GM18507 (cell line): ENCODE measurements at places on chromosomes 1 and 21.

DNA sequence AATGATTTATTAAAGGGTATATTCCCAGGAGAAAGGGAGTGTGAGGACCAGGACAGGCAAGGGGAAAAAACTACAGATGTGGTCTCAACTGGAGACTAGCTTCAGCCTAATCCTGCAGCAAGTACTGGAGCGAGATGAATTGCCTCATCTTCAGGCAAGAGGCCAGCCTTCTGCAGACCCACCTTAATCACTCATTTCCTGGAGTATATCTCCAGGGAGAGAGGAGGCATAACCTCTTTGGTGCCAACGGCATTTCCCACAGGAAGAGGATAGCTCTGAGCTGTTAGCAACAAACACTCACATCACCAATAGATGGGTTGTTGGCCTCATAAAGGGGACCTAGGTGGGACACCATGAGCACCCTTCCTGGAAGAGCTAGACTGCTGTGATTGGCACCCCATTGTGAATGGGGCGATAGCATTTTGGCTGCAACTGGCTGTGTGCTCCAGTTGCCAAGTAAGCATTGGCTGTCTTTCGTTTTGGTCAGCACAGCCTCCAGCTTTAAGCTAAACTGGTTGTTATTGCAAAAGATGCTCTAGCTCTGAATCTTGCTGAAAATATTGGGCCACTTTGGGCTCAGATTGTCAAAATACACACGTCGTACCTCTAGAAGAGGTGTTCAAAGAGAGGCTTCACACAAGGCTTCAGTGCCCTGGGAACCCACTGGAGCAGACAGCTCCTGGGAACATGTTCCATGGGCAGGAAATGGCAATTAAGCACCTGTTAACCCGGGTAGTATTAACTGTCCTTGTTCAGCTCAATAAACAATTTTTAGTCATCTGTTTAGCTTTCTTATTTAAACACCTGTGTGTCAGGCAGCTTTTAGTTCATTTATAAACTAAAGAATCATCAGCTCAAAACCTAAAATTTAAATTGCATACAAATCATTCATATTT is 314.8 kb upstream of the C1orf87 start:
- no peak for DNase-seq

DNA sequence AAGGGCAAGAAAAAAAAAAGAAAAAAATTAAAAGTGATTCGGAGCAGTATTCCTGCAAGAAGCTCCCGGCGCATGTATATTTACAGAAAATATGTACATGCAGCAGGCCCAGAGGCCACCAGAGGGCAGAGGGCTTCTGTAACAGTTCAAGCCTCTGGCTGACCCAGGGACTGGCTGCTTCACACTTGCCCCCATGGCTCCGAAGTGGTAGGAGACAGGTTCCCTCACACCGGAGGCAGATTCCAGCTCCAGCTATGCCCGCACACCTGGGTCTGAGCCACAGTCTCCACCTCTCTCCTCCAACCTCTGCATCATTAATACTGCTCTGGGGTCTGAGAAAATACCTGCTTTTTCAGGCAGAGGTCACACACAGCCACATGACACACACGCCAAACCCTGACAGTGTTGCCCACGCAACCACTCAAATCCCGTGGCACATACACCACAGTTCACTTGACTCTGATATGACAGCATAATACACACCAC is 2.2 kb upstream of the ARHGAP30 start:
- no peak for DNase-seq

- no peak for DNase-seq
Observed at GRCh38 chr21:23837564-23837963, 1769.7 kb downstream of the MRPL39 start.

DNA sequence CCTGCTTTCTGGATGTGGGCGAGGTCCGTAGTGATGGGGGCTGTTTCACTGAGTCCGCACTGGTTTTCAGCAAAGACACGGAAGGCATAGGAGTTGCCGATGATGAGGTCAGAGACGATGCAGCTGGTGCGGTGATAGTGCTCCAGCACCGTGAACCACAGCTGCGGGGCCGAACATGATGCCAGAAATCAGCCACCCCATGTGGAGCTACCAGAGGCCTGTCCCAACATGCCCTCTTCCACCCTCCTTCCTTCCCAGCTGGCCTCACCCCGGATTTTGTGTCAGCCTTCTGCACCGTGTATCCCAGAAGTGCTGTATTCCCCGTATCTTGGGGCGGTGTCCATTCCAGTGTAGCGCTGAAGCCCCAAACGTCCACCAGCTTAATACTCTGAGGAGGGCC is 10.0 kb downstream of the MYBPHL start:
- DNase-seq, result no peak

- no peak for DNase-seq
Observed at GRCh38 chr1:203091761-203092330, 6.0 kb upstream of the MYOG start.

- no peak for DNase-seq
Observed at GRCh38 chr1:154006136-154006535, 15.6 kb downstream of the RPS27 start.

GRCh38 chr1:100445565-100445964 is 92.4 kb upstream of the GPR88 start:
- no peak for DNase-seq

DNA sequence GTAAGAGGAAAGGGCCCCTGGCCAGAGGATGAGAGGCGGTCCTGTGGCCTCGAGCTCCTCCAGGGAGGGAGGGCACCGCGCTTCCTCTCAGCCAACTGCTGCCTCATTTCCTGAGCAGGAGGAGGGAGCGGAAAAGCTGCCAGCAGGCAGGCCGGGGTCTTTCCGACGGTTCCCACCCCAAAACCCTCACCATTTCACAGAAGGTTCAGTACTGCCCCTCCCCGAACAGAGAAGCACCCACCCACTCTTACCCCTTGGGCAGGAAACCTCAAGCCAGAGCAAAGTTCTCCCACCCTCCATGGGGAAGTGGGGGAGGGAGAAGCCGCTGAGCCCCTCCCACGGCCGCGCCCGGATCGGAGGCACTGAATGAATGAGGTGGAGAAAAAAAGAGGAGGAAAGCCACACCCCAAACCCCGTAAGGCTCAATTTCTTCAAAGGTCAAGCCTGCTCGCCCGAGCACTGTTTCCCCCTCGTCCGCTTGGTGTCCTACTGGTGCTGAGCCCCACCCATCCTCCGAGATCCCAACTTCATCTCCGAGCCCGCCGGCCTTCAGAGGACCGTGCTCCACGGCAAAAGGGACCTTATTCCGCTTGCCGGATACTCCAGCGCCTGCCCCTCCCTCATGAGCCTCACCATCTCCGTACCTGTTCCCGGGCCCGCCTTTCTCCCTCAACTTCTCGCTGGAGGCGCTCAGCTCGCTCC is 9.4 kb downstream of the TPM3 start:
- DNase-seq, result peak; percentile 29

DNA sequence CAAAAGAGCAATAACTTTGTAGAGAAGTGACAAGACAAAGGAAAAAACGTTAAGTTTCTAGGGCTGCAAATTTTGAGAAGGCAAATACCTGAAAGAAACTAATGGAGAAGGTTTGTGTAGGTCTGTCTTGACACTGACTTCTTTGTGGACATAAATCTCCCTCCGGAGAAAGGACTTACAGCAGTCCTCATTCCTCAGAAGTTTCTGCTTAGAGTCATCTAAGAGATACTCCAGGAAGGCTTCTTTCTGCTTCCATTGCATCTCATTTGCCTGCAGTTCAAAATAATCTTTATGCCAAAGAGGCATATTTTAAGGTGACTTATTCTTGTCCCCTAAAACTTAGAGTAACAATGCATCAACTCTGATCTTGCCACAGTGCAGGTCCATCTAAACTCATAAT is 4.4 kb upstream of the C4BPB start:
- DNase-seq, result no peak

- DNase-seq, result no peak
Observed at GRCh38 chr1:115175596-115175995, 86.3 kb upstream of the TSPAN2 start.

GRCh38 chr1:1274299-1274930 is 761 bp upstream of the UBE2J2 start:
- DNase-seq, result no peak

DNA sequence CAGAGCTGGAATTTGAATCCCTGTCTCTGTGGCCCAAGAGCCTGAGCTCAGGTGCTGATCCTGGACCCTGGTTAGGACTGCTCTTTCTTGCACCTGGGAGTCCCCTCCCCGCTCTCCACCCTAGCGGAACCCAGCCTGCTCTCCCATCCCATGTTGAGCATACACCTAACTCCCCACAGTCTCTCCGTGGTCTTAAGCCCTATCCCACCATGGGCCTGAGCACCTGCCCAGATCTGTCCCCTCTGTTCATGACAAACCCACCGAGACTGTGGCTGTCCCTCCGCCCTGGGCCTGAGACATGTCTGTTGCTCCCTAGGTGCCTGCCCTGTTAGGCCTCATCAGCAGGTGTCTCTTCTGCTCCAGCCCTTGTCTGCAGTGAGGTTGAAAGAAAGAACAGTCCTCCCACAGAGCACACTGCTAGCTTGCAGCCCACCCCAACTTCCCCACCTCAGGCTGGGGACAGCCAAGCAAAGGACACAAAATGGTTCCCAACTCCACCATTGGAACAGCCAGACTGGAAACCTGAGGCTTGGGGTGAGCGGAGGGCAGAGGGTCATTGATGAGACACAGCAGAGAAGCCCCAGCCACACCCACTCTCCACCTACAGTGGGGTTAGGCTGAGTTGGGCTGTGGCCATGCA is 118.5 kb downstream of the MATN1 start:
- DNase-seq, result no peak

GRCh38 chr21:35043549-35043948 is 5.6 kb downstream of the RUNX1 start:
- DNase-seq, result no peak

DNA sequence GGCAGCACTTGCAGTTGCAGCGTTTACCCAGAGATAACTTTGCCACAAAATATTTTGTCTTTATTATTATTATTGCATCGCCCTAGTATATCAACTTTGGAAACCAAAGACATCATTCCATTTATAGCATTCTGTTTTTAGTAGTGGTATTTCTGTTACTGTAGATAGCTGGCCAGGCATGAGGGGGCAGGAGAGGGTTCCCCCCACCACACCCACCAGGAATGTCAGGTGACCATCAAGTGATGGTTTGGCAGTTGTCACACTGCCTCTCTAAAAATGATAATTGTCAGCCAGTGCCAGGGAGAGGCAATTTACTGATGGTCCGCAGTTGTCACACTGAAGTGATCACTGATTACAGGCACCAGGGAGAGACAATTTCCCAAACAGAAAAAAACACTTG is 135.6 kb downstream of the TSEN15 start:
- no peak for DNase-seq

GRCh38 chr1:172322219-172323061 is 98.0 kb upstream of the C1orf105 start:
- no peak for DNase-seq

DNA sequence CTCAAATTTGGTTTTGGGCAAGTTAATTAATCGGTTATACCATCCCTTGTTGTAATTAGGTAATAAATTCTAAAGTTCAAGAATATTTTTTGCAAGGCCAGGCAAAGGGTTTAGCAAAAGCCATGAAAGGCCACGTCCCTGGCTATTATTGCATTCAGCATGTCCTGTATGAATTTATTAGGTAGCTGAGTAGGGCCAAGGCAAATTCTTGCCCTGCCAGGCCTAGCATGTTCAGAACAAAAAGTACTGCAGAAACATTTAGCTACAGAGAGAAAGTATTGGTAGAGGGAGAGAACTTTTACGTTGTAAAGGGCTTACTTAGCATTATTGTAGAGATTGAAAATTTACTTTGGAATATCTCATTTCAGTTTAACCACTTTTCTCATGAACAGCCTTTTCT is 94.4 kb downstream of the PATJ start:
- DNase-seq, result no peak

- DNase-seq, result peak; percentile 7
Observed at GRCh38 chr1:98870959-98871903, 133.4 kb downstream of the PLPPR5 start.

DNA sequence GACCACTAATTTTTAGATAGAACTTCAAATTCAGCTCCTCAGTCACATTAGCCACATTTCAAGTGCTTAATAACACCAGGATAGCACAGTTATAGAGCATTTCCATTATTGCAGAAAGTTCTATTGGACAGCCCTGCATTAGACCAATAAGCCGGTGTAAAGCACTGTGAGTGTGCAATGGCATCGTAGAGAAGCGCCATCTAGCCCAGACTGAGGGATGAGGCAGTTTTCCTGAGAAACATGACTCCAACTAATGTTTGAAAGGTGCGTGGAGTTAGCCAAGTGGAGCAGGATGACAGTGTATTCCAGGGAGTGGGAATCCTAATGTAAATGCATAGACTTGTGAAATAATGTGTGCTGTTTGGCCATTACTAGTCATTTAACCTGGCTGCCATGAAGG is 7.7 kb downstream of the RPE65 start:
- no peak for DNase-seq

GRCh38 chr1:5403935-5404334 is 588.3 kb downstream of the NPHP4 start:
- no peak for DNase-seq

DNA sequence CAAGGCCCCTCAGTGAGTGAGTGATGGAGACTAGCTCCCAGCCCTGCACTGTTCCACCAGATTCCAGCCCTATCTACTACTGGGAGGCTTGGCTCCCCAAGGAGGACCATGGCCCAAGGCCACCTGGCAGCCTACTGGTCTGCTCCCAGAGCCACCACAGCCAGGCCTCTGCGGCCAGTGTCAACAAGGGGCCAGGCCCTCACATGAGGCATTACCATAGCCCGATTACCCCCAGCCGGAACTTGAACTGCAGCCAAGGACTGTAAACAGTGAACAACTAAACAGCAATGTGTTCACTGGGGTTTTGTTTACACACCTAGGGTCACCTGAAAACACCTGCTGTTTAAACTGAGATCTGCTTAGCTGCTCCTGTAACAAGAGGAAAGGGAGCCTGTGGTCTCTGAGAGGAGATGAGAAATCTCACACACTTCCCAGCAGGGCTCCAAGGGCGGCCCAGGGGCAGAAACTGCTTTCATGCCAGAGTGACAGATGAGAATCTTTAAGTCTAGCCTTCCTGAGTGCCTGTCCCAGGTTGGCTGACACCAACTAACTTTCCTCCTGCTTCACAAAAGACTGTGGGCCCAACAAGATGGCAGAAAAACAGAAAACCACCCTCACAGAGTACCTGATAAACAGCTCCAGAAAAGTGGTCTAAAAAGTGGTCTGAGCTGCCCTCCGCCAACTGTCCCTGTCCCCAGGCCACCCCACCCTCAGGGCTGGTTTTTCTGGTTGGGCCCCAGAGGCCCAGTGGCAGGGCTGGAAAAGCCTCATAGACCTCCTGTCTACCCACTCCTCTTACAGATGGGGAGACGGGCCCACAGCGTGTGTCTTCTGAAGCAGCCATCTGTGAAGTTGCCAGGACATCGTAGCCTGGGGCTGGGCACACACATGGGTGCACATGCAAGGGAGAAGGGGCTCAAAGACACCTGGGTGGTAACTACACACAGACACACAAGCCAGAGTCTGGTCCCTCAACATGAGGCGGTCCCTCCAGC is 28.8 kb downstream of the MEF2D start:
- DNase-seq, result no peak

- DNase-seq, result no peak
Observed at GRCh38 chr1:84353695-84354094, 44.6 kb upstream of the DNASE2B start.

DNA sequence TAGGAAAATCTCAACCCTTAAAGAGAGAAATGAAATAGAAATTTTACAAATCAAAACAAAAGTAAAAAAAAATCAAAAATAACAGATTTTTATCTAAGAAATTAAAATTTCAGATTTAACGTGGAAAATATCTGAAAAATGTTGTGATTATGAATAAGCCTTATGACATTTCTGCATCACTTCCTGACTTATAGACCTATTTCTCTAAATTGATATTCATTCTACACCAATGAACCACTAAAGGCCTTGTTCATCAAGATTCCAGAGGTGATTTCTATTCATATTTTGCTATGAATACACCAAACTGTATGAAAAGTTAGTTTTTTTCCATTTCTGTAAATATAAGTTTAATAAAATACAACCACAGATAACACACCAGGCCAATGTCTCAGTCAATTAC is 261.5 kb downstream of the SMYD3 start:
- DNase-seq, result no peak
